Omental fat pad (tissue), 4 donors: ENCODE measurements at places on chromosomes 3 and 15.

DNA sequence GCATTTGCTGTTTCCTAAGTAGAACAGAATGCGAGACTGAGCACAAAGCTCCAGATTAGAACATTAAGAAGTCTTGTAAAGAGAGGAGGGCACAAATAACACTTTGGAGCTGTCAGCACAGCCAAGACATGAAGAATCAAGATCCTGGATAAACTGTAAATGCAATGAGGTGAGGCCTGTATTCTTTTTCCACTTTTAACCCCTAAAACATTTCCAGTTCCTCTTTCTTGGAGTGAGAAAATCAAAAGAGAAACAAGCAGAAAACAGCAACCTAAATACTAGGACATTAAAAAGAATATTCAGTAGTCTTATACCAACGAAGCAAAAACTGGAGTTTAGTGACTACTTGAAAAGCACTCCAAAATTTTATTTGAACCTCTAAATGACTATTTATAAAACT is 204.3 kb downstream of the ZBTB20 start:
- DNase-seq, result no peak

DNA sequence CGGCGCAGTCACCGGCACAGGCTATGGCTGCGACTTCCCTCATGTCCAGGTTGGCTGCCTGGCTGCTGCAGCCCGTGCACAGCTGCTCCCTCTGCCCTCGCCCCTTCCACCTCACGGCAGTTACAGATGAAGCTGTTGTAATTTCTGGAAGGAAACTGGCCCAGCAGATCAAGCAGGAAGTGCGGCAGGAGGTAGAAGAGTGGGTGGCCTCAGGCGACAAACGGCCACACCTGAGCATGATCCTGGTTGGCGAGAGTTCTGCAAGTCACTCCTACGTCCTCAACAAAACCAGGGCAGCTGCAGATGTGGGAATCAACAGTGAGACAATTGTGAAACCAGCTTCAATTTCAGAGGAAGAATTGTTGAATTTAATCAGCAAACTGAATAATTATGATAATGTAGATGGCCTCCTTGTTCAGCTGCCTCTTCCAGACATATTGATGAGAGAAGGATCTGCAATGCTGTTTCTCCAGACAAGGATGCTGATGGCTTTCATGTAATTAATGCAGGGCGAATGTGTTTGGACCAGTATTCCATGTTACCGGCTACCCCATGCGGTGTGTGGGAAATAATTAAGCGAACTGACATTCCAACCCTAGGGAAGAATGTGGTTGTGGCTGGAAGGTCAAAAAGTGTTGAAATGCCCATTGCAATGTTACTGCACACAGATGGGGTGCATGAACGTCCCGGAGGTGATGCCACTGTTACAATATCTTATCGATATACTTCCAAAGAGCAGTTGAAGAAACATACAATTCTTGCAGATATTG is 13.2 kb upstream of the GNB4 start:
- DNase-seq, result no peak

DNA sequence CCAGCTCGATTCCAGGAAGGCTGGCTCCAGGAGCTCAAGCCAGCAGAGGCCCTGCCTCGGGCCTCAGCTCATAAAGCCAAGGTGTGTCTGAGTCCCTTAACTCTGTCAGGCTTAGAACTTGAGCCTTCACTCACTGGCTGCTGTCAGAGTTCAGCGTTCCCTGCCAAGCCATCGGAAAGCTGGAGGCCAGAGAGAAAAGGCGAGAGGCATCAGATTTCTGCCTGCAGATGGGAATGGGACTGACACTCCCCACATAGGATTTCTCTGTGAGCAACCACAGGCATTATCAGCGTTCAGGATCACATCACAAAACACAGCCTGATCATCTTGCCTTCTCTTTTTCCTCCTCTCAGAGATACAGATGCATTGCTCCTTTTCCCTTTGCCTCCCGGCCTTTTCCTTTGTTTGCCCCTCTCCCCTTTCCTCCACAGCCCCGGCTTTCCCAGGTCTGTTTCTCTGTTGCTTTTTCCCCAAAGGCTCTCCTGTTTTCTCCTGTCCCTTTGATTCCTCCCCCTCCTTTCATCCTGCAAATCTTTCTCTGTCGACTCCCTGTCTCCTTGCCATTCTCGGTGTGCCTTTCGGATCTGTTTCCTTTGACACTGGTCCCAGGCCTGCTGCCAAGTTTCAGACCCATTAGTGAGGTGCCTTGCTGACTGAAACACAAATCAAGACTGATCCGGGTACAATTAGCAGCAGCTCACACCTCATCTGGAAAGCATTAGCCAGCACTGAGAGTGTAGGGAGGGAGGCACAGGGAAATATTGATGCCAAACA is 44.5 kb upstream of the BOC start:
- DNase-seq, result no peak

- no peak for DNase-seq
These were observed 23.1 kb downstream of the STIMATE start for GRCh38 chr3:52874160-52874701.

GRCh38 chr3:61853912-61854311 is 292.5 kb downstream of the PTPRG start:
- no peak for DNase-seq

GRCh38 chr15:28873585-28874190 is 12.1 kb upstream of the APBA2 start:
- DNase-seq, result no peak

DNA sequence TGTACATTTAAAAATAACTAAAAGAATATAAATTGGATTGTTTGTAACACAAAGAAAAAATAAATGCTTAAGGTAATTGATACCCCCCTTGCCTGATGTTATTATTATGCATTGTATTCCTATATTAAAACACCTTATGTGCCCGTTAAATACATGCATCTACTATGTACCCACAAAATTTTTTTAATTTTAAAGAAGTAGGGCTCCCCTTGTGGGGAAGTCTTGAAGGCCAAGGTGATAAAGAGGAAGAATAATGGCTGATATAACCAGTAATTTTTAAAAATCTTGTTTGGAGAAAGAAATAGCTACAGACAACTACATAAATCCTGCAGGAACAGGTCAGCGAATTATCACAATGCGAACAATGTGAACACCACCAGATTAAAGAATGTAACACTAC is 451.7 kb upstream of the ARHGEF26 start:
- no peak for DNase-seq

DNA sequence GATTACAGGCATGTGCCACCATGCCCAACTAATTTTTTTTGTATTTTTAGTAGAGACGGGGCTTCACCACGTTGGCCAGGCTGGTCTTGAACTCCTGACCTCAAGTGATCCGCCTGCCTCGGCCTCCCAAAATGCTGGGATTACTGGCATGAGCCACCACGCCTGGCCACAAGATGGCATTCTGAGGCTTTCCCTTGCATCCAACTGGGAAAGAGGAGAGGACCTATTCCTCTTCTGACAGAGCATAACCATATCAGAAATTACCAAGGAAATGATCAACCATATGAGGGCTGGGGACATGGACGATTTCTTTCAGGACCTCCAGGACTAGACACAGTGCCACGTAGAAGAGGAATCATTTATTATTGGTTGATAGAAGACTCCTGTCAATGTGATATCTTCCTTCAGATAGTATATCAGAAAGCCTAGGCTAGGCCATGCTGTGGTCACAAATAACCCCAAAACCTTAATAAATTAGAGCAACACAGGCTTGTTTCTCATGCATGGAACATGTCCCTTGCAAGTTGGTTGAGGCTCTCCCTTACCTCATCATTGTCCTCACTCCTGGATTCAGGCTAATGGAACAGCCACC is 372.3 kb upstream of the IL12A start:
- DNase-seq, result no peak

DNA sequence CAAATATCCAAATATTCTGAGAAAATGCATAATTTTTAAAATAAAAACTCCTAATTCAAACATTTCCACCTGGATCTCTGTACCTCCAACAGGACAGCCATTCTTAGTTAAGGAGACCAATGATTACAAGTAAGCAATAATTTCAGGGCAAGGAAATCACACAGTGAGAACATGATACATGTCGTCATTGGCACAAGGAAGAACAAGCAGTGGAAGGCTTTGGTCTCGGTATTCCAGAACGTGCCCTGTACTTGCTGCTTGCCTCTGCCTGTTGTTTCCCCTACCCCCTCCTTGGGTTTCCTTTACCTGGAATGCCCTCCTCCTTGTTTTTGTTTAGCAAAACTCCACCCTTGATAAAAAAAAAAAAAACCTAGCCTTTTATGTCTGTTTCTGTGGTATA is 72.8 kb downstream of the PPM1L start:
- DNase-seq, result no peak

- no peak for DNase-seq
These were observed 13.6 kb upstream of the SLC27A2 start for GRCh38 chr15:50168379-50168778.

- no peak for DNase-seq
These were observed 9.0 kb downstream of the CHMP2B start for GRCh38 chr3:87236093-87236492.

DNA sequence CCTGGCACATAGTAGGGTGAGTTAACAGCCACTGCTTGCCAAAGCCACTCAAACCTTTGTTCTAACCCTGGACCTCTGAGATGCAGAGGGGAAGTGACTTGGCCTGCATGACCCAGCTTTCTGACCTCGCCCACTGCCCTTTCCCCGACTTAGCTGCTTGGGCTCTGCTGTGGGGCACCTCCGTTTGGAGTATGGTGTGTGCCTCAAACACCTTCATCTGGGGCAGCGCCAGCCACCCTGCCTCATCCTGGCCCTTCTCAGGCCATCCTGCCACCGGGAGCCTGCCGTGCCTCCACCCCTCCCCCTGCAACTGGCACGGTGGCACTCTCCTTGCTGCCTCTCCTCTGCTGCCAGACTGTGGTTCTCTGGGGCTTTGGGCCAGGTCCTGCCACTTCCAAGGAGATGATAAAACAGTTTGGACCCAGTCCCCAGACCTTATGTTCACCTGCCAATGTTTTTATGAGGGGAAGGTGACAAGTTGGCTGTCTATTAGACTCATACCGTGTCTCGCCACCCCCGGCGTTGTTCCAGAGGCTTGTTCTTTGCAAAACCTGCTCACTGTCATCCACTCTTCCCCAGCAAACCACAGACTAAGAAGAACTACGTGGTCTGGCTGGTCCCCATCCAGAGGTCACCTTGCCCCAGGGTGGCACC is 32.2 kb downstream of the SLC6A6 start:
- no peak for DNase-seq

GRCh38 chr3:197611255-197611654 is 55.5 kb upstream of the BDH1 start:
- DNase-seq, result no peak

GRCh38 chr3:117473981-117474538 is 764.5 kb downstream of the TUSC7 start:
- no peak for DNase-seq

DNA sequence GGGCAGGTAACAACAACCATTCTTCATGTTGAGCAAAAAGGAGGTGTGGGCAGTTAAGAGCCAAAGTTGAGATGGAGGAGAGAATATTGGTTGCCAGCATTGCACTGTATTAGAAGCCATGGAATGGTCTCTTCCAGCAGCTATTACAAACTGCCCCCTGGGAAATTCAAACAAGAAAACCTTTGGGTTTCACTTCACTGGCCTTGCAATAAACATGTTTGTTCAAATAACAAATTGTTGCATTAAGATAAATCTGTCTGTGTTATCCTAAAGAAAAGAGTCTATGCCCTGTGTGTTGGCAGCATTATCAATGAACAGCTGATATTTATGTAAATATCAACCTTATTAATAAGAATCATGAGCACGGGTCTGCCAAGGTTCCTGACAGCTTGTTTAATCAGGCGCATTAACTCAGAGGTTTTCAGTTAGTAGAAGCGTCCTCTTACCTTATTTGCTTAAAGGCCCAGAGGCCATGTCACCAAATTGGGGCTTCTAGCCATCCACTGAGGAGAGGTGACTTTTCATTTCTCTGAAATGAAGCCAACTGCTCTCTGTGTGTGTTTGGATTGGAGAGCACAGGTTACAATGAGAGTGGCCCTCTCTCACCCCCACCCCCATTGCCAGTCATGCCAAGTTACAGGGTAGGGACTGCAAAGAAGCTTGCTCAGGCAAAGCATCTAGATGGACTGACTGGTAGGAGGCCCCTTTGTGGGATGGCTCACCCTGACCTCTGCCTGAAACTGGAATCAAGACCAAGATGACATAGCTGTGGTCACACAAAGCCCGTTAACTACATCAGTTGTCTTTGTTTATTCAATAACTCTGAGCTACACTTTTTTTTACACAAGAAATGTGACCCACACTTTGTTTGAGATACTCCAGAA is 10.5 kb downstream of the FILIP1L start:
- DNase-seq, result no peak

GRCh38 chr3:51942603-51943450 is 664 bp downstream of the PARP3 start:
- peak; percentile 25 for DNase-seq

GRCh38 chr15:39629371-39629770 is 48.5 kb downstream of the THBS1 start:
- no peak for DNase-seq

- no peak for DNase-seq
These were observed 65.9 kb upstream of the NTRK3 start for GRCh38 chr15:88322461-88322860.

- DNase-seq, result no peak
These were observed 517.8 kb upstream of the CFAP20DC start for GRCh38 chr3:59567661-59568060.

- peak; percentile 24 for DNase-seq
These were observed 110.3 kb downstream of the CYP19A1 start for GRCh38 chr15:51227940-51228732.

DNA sequence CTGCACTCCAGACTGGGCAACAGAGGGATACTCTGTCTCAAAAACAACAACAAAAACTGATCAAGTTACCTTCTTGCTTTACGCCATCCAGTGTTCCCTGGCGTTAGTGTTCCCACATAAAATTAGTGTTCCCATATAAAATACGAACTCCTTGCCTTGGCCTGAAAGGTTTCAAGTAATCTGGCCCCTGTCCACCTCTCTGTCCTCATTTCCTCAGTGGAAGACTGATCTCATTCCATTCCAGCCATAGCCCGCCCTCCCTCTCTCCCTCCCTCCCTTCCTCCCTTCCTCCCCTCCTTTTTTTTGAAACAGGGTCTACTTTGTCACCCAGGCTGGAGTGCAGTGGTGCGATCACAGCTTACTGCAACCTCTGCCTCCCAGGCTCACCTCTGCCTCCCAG is 2.8 kb upstream of the CAND2 start:
- DNase-seq, result no peak

DNA sequence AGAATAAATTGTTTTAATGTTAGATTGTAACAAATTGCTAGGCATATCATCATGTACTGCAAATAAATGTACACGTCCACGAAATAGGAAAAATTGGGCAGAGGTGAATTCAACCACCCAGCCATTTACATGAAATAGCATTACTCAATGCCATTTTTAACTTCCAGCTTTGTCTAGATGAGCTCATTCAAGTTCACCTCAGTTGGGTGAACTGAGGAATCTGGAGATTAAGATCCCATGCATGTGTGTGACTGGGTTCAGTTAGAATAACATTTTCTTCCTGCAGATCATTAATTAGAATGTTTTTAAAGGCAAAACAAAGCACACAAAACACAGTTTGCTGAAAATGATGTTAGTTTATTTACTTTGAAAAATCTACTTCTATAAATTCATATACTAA is 767.8 kb upstream of the GOLIM4 start:
- DNase-seq, result no peak

DNA sequence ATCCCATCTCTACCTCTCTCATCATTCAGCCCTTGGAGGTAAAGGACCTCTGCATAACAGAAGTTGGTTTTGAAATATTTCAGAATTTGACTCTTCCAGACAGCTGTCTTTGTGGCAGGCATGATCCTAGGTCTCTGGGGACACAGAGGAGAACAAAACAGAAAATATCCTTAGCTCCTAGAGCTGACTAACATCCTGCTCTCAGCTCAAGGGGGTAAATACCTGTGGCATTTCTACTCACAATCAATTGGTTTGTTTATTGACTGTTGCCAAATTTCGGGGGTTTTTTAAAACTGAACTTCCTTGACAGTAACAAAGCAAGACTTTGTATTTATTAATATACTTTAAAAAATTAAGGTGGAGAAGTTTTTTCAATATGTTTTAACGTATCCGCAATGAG is 78.8 kb downstream of the EOMES start:
- DNase-seq, result no peak
